Activated CD8-positive, alpha-beta memory T cell treated with anti-CD3 and anti-CD28 coated beads, Interleukin-2, amount 10 ng/mL, durations not matched to agents 7 days and 5 days (primary cell): ENCODE measurements at places on chromosomes 6 and 20. TPM values are rescaled to one million over a fixed set of nuclear protein-coding genes. Genes with fewer than 3 reads are reported as not detected.
A peak's percentile ranks its signal among the peaks of the same experiment; 100 is the strongest.

The SLC17A3 gene
- total RNA-seq: 0.76 TPM

DNA sequence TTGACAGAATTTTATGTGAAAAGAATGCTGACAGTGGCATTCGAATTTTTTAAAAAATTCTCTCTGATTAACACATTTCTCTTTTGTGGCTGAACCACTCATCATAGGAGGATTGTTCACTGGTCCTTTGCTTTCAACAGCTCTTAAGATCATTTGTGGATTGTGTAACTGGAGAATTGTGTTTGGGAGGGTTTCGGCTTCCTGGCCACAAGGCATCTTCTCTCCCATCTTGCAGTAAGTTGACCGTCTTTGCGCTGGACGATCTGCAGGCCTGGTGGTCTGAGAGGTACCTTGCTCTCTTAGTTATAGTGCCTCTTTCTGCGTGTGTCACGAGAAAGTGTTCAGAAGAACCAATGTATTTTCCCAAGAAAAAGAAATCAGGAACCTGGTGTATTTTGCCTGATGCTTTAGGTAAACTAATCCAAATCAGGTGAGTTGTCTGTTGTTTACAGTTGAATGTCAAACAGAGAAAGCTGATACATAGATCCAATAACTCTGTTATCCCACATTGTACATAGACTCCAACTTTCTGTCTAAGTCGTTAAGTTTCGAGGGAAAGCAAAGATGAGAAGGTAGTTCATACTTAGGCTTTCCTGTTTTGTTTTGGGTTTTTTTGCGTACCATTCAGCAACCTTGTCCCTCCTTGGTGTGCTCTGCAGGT is 14.8 kb upstream of the EXOC2 start:
- H3K27ac ChIP-seq: no peak overlapping the region
- DNase-seq: no peak
- no peaks in the 10 kb centered on the region for H3K27me3 ChIP-seq
- H3K4me3 ChIP-seq: no peak overlapping the region
- H3K36me3 ChIP-seq: peaks cover 4% of the 10 kb centered on the region
- H3K4me1 ChIP-seq: peaks cover 42% of the 10 kb centered on the region

The TEAD3 gene
- total RNA-seq: not detected

The PTPN1 gene
- total RNA-seq: 62.5 TPM

The PPP1R3G gene
- total RNA-seq: not detected

DNA sequence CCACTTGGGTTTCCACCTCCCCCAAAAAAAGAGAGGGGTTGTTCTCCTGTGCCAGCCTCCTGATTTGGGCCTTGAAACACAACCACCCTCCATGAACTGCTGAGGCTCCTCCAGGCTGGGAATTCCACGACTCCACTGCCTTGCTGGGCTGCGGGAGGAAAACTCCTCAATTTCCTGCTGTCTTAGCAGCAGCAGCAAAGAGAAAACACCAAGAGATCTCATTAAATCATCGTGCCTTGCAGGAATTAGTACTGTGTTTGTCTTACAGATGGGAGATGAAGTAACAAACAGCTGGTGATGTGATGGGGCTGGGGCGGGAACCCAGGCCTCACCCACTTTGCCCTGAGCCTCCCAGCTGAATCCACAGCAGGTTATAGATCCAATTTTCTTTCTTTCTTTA is 29.0 kb downstream of the BPIFB1 start:
- DNase-seq: no peak
- H3K27ac ChIP-seq: no peak overlapping the region
- no peaks in the 10 kb centered on the region for H3K27me3 ChIP-seq
- H3K4me3 ChIP-seq: no peak overlapping the region
- peaks cover 2% of the 10 kb centered on the region for H3K4me1 ChIP-seq
- no peaks in the 10 kb centered on the region for H3K36me3 ChIP-seq

DNA sequence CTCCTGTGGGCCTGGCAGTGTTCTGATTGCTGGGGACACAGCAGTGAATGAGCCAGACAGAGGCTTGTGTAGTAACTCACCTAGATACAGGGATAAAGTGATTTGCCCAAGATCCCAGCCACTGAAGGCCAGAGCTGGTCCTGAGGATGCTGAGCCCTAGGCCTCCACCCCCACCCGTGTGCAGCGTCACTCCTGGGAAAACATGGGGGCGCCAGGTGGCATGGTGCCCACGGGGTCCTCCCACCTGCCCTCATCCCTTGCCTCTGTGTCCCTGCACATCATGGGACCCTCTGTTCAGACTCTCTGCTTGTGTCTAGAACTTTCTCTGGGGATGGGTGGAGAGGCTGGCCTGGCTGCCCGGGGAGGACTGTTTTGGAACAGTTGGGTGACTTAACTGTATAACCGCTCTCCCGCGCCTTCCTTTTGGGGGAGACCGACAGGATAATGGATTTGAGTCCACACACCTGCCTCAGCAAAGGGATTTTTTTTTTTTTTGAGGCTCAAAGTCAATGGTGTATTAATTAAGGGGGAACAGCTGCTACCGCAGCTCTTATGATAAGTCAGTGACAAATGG is 19.6 kb downstream of the LEMD2 start:
- H3K27ac ChIP-seq: no peak overlapping the region
- peaks cover 10% of the 10 kb centered on the region for H3K4me1 ChIP-seq
- DNase-seq: no peak
- H3K27me3 ChIP-seq: peaks cover 10% of the 10 kb centered on the region

DNA sequence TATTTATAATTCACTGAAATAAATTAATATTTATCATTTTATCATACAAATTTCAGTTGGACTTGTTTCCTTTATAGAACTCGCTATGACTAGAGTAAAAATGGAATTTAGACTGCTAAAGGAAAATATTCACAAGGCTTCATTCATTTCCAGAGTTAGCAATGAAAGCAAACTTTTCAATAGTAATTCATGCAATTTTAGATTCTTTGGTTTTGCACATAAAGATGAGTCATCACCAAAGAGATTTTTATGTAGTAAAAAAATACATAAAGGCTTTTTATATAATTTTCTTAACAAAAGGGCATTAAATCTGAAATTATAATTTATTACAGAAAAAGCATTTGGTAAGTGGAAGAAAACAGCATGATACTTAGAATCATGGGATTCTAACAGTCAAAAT is 37.2 kb upstream of the STXBP5 start:
- H3K4me3 ChIP-seq: no peak overlapping the region
- H3K27me3 ChIP-seq: no peaks in the 10 kb centered on the region
- H3K27ac ChIP-seq: no peak overlapping the region

The PI3 gene
- not detected for total RNA-seq

The SOX18 gene
- total RNA-seq: 0.20 TPM

The CYP21A2 gene
- total RNA-seq: not detected

The LBP gene
- not detected for total RNA-seq

- H3K4me3 ChIP-seq: peak overlapping the region; percentile 57
- no peaks in the 10 kb centered on the region for H3K36me3 ChIP-seq
- H3K27ac ChIP-seq: no peak overlapping the region
- DNase-seq: no peak
- peaks cover 18% of the 10 kb centered on the region for H3K4me1 ChIP-seq
- H3K27me3 ChIP-seq: peaks cover 88% of the 10 kb centered on the region
Measured at GRCh38 chr6:159170333-159170672, 1.1 kb downstream of the FNDC1 start.

- no peak overlapping the region for H3K27ac ChIP-seq
- peaks cover 8% of the 10 kb centered on the region for H3K27me3 ChIP-seq
- no peaks in the 10 kb centered on the region for H3K36me3 ChIP-seq
- DNase-seq: no peak
- H3K4me1 ChIP-seq: peaks cover 6% of the 10 kb centered on the region
Measured at GRCh38 chr20:3707508-3707899, 4.9 kb downstream of the SIGLEC1 start.

- no peaks in the 10 kb centered on the region for H3K27me3 ChIP-seq
- no peak overlapping the region for H3K4me3 ChIP-seq
- peaks cover 2% of the 10 kb centered on the region for H3K4me1 ChIP-seq
- no peak overlapping the region for H3K27ac ChIP-seq
Measured at GRCh38 chr6:10800810-10801209, 37.5 kb downstream of the MAK start.

DNA sequence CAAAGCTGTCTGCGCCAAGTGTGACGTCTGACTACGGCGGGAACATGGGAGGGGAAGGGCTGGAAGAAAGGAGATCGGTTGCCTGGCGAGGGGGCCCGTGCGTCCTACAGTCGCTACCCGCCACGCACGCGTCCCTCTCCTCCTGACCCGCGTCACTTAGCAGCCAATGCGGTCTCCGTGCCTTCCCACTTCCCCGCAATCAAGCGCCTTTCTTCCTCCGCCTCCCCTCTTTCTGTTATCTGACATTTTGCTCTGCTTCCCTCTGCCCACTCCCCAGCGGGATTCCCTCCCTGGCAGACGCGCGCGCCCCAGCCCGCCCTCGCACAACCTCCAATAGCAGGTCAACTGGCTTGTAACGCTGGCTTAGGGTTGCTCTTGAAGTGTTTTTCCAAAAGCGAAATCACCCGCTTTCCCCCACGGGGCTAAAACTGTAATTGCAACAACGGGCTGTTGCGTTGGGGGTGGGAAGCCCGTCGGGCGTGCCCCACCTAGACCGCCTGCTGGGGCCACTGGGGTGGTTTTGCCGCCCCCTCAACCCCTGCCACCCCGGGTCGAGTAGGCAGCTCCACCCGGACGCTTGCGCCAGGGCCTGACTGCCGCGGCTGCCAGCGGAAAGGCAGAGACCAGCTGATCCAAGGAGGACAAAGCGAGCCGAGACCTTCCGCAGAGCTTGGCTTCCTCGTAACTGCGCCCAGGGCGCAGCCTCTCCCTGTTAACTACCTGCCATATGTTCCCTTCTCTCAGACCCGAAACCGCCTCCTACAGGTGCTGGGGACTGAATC is 6.2 kb upstream of the SOX4 start:
- peak overlapping the region; percentile 73 for H3K27ac ChIP-seq
- H3K4me3 ChIP-seq: peak overlapping the region; percentile 87
- peak; percentile 46 for DNase-seq
- H3K4me1 ChIP-seq: peaks cover 9% of the 10 kb centered on the region
- peaks cover 50% of the 10 kb centered on the region for H3K27me3 ChIP-seq
- H3K36me3 ChIP-seq: no peaks in the 10 kb centered on the region

The PGC gene
- not detected for total RNA-seq

GRCh38 chr6:42013134-42013516 is 37.2 kb upstream of the TAF8 start:
- no peak overlapping the region for H3K4me3 ChIP-seq
- no peaks in the 10 kb centered on the region for H3K27me3 ChIP-seq
- peak overlapping the region; percentile 72 for H3K27ac ChIP-seq
- H3K4me1 ChIP-seq: peaks cover 75% of the 10 kb centered on the region
- DNase-seq: no peak
- H3K36me3 ChIP-seq: peaks cover 20% of the 10 kb centered on the region
